ENCODE measurements at places on chromosomes 2 and 18.

GRCh38 chr2:20594048-20594750 lies 56.7 kb downstream of the HS1BP3 start:
- no peak for DNase-seq

DNA sequence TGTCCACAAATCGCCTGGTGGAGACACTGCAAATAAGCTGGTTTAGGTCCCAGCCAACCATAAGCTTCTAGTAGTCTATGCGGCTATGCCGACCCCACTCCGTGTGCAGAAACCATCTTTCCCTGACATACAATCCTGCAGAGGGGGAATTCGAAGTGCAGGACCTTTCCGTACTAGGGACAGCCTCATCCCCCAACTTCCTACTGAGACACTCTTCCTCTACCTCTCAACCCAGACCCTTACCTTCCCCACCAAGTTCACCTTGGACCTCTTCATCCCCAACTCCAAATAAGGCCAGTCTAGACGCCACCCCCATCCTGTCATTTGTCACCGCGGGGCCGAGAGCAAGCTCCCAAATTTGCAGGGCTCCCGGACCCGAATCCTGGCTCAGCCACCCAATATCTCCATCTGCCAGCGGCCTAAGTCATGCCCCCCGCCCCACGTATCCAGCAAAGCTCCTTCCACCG lies 496 bp downstream of the SUCLG1 start:
- DNase-seq: no peak

DNA sequence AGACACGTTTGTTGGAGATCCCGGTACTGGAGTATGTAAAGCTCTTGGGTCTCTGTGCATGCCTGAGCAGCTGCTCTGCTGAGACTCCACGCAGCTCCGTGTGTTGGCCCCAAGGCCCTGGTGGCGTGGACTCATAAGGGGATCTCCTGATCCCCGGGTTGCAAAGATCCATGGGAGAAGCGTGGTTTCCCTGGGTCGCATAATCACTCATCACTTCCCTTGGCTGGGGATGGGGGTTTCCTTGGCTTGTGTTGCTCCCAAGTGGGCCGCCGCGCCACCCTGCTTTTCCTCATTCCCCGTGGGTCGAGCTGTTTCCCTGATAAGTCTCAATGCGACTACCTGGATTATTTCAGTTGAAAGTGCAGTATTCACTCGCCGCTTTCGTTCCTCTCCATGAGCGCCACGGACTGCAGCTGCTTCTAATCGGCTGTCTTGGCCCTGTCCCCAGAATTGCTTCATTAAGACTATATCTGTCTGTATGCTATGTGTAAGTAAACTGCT lies 76.0 kb downstream of the EPC2 start:
- no peak for DNase-seq

GRCh38 chr2:229708335-229708734 lies 6.0 kb downstream of the DNER start:
- no peak for DNase-seq

- DNase-seq: no peak
Observed at GRCh38 chr2:146669735-146670134, 1175.1 kb upstream of the ACVR2A start.

- no peak for DNase-seq
Observed at GRCh38 chr2:176091329-176092258, 927 bp upstream of the HOXD13 start.

- DNase-seq: no peak
Observed at GRCh38 chr2:96093528-96093927, 22.8 kb downstream of the ADRA2B start.

DNA sequence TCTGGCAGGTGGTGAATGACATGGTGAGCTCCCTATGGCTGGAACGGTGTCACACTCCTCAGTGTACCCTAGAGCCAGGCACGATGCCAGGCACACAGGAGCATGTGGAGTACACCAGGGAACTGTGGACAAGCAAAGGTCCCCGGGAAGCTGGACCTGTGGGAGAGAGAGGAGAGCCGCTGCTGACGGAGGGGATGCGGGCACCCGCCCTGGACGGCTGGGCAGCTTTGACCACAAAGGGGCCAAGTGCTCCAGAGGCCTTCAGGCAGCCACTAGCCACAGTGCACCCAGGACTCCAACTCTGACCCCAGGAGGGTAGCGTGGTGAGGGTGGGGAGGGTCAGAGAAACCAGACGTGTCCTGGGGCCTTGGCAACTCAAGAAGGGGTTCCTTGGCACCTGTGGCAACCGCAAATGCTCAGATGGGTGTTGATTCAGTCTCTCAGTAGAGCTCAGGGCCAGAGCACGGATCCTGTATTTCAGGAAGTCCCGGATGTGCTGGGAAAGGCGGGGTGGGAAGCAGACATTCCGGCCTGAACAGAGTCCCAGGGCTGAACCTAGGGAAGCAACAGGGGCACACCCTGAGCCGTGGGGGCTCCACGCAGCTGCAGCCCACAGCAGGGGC lies 2.3 kb upstream of the MAB21L4 start:
- no peak for DNase-seq

DNA sequence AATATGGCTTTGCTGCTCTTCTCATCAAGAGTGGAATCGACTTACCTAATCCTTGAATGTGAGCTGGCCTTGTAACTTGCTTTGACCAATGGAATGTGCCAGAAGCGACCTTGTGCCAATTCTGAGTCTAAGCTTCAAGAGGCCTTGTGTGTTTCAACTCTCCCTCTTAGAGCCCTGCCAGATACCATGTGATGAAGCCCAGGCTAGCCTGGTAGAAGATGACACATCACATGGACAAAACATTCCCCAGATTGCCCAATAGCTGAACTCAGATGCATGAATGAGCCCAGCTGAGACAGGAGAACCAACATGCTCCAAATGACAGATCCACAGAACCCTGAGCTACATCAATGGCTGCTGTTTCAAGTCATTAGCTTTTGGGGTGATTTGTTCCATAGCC lies 4.2 kb upstream of the KLHL14 start:
- no peak for DNase-seq
